Natural killer cell treated with Interleukin-12 subunit alpha and Interleukin-12 subunit beta and Interleukin-15 and Interleukin-18, amount 100 ng/mL, for 72 hours (primary cell): ENCODE measurements at places on chromosomes 2 and 18. TPM values are rescaled to one million over a fixed set of nuclear protein-coding genes. Genes with fewer than 3 reads are reported as not detected.

CFAP210 gene
- 0.59 TPM for total RNA-seq

GRCh38 chr18:65411061-65411460 is 339.8 kb upstream of the CDH7 start:
- no peak for DNase-seq

GRCh38 chr2:235026649-235027557 is 75.1 kb downstream of the SH3BP4 start:
- DNase-seq, result no peak

CYP26B1 gene
- total RNA-seq, result not detected

DNA sequence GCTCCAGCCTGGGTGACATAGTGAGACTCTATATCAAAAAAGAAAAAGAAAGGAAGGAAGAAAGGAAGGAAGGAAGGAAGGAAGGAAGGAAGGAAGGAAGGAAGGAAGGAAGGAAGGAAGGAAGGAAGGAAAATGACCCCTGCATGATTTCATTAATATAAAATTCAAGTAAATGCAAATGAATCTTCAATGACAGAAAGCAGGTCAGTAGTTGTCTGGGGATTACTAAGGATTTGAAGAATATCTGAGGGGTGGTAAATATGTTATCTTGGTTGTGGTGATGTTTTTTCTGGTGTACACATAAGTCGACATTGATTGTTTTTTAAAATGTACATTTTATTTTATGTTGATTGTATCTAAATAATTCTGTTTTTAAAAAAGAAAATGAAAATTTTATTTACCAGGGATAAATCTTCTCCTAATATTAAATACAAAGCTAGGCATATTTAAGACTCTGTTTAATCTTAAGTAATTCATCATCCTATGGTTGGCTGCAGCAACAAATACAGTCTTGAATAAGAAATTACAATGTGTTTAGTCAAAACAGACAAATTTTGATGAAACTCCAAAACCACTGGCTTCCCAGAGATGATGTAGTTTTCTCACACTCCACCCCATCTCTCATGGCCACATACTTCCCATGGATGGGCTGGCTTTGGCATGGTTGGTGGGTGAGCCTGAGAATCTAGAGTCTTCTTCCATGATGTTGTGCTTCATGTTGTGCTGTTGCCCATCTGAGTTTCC is 314.7 kb upstream of the REG3G start:
- no peak for DNase-seq

DNA sequence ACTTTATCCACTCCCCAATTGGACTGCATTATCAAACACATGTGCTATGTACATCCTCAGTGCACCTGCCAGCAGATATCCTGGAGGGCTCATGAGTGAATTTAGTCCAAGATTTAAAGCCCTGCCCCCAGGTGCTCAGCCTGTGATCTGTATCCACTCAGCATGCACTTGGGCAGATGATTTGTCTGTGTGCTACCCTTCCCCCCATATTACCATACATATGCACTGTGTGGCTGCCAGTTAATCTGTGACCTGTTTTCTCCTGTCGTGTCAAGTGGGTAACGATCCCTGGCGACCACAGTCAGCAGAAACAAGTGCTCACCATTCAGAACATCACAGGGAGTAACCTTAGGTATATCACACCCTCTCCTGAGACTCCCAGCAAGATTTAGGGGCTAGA is 10.2 kb downstream of the NAGK start:
- DNase-seq, result no peak

DNA sequence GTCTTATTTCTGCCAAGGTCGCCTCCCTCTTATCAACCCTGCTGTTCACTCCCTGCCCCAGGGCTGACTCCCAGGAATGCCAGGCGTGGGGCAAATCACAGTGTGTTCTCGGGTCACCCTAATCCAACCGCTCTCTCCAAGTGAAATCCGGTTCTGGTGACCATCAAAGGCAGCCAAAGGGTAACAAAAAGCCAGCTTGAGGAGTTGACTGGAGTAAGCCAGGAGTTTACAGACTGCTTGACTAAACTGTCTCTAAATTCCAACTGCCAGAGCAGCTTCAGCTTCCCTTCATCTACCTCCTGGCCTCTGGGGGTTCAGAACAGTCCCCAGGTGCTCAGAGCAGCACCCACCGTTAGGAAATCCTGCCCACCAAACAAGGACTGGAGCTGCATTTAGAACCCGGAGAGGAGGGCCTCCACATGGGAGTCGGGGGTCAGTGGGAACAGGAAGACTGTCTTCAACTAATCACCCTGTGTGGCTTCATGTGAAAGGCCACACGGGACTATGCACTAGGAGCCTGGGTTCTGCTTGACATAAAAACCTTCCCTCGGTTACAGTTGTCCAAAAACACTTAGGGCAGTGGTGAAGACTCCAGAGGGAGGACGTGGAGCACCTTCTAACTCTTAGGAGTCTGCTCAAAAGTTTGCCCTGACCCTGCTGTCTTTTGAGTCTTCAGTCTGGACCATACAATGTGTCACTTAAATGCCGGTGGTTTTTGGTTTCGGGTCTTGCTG is 24.2 kb upstream of the MCFD2 start:
- DNase-seq, result no peak

FOXI3 gene
- total RNA-seq, result not detected

DNA sequence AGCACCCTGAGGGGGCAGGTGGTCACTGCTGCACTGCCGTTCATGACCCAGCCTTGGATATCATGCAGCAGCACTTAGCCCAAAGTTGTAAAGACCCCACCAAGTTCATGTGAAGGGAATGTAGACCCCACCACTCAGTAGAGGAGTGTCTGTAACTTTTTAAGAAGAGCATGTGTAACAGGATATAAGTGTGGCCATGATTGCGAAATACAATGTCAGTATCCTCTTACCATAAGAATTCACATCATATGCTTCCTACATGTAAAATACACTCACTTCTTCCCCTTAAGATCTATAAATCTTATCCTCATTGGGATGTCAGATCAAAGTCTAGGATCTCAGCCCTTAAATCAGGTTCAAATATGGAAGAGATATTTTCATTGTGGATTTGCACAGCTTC is 276.9 kb downstream of the PTPRM start:
- DNase-seq, result no peak

DNA sequence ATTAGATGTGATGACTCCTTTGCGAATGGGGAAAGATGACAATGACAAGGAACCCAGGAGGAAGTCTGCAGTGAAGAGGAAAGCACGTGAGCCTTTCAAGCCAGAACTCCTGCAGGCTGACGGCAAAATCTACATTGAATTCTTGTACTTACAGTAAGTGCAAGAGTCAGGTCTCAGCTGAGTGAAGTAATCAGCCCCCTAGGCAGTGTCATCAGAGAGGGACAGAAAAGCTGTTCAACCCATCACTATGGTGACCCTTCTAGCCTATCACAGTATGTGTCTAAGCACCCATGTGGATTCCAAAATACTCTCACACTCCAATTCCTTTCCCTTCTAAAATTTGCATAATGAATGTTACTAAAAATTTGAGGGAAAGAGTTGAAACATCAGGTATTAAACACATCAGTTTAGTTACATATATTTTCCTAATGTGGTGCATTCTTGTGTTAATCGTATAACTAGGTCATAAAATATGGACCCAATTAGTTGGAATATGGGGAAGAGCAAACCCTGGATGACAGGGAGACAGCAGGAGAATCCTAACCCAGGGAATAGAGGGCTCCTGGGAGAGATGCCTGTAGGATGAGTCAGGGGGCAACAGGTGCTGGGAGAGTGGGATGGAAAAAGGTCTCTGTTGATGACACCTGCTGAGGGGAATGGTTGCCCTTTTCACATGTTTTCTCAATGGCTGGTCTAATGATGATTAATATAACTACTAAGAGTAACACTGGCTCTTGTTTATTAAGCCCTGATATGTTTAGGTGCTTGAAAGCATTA is 39.5 kb downstream of the VWC2L start:
- DNase-seq, result no peak

DNA sequence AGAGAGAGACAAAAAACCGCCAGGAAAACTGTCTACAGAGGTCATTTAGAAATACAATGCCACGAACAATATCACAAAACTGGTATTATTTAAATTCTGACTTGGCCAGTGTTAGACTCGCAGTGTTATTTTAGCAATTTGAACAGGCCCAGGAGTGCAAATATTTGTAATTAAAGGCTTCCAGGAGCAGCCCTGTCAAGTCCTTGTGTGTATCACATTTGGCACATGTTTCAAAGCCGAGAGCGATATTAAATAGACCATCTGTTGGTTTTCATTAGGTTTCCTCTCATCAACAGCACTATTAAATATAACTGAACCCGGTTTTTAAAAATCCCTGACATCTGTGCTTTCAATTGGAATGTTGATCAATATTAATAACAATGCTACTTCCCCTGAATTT is 656.9 kb downstream of the TSN start:
- DNase-seq, result no peak

DNA sequence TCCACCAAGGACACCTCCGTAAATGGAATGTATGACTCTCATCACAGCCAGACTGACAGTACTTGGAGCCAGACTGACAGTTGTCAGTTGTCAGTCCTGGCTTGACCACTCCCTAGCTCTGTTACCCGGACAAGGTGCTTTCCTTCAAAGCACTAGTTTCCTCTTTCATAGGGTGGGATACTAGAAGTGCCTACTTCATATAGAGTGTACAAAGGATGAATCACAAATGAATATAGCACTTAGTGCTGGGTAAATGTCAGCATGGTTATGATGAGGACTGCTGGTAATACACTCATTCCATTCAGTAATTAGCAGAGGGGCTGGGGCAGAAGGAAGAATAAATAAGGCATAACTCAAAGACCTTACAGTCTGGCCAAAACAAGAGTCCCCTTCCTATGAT is 91.4 kb downstream of the ARL4C start:
- no peak for DNase-seq

DBI gene
- 187 TPM for total RNA-seq

GRCh38 chr2:110101901-110102803 is 13.5 kb downstream of the MALL start:
- no peak for DNase-seq

GRCh38 chr2:14492920-14493503 is 139.5 kb upstream of the LRATD1 start:
- DNase-seq, result no peak

DNA sequence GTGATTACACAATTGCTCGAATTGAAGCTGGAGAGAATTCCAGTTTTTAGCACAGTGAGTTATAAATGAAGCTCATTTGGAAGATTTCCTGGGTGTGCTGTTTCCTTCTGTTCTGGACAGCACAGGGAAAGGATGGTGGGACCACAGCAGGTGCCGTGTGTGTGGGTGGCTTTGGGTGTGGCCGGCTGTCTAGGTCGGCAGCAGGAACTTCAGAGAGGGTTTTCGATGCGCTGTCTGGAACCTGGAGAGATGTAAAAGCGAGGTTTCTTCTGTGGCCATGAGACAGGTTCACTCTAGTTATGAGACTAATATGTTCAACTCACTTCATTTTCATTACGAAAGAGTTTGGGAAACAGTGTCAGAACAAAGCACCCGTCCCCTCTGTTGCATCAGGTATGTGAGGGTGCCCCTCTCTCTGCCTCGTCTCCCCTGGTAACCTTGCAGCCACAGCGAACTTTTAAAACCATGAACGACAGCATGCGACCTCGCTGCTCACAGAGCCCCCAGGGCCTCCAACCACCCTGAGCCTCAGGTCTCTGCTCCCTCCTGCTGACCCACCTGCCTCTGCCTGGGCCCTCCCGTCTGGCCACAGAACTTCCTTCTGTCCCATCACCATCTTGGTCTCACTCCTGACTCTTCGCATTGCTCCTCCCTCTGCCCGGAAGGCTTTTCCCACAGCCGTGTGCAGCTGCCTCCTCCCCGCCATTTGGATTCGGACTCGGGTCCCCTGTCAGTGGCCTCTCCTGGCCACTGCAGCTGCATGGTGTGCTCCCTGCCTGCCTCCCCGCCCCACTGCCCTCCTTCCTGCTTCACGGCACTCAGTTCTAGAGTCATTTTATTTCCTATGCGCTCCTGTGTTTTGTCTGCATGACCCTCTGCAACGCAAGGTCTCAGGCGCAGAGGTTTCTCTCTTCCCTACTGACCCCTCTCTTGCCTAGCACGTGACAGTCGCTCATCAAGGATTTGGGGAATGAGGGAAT is 151.2 kb downstream of the NDUFA10 start:
- no peak for DNase-seq

GRCh38 chr2:54652540-54652939 is 70.9 kb upstream of the EML6 start:
- DNase-seq, result no peak

DNA sequence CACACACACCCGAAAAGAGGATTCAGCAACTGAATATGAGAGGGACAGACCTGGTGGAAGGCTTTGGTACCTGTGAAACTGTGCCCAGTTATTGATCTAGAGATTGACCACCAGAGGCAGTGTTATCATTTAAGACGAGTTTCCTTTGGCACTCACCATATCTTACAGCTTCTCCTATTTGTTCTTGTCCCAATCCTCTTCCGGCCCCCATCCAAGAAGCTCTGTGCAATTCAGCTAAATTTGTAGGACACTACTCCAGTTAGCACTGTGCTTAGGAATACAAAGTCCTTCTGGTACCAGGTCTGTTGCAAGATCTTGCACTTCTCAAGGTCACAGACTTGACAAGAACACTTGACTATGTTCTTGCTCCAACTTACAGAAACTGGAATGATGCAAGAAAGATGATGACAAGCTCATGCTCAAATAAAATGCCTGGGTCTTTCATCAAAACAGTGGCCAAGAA is 177.7 kb downstream of the TMEM247 start:
- no peak for DNase-seq

SAG gene
- not detected for total RNA-seq
